CD4-positive, alpha-beta T cell treated with Interleukin-1 beta for 1 hour (primary cell): ENCODE measurements at places on chromosomes 6 and 20.

DNA sequence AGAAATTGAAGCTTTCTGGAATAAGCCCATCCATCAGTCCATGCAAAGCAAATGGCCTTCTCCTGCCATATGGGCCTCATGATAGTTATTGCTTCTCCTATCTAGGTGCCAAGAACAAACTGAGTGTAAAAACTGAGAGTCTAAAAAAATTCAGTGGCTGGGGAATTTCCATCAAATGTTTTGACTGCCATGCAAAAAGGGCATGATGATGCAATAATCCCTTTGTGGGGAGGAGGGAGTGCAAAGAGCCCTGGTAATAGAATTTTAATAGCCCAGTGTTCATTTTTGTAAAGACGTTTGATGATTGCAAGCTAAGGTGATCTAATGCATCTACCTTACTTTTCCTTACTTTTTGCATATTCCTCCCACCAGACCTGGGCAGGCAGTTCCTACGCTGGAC is 683.7 kb downstream of the EPM2A start:
- no peak for DNase-seq

GRCh38 chr20:36173451-36173933 is 19.0 kb downstream of the EPB41L1 start:
- peak; percentile 17 for DNase-seq

- DNase-seq = no peak
Measured at GRCh38 chr6:506508-506907, 115.0 kb downstream of the IRF4 start.

- DNase-seq = no peak
Measured at GRCh38 chr6:34658605-34659265, 37.8 kb downstream of the ILRUN start.

GRCh38 chr6:157397660-157398059 is 16.7 kb downstream of the ZDHHC14 start:
- no peak for DNase-seq

DNA sequence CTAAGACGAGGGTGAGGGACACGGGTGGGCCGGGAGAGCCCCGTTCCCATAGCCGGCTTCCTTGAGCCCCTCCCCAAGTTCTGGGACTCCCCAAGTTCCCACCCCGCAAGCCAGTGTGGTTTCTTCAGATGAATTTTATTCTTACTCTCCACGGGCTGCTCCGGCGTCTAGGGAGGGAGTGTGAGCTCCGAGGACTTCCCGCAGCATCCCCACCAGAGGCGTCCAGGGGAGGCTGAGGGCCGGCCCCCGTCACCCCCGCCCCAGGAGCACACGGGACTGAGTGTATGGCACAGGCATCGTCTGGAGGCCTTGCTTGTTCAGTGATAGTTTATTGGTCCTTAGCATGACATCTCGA is 10.0 kb upstream of the SLC4A11 start:
- DNase-seq = no peak

- no peak for DNase-seq
Measured at GRCh38 chr6:52953911-52954839, 40.9 kb downstream of the GSTA4 start.

- peak; percentile 35 for DNase-seq
Measured at GRCh38 chr6:129672881-129673631, 36.9 kb downstream of the ARHGAP18 start.

GRCh38 chr6:130362128-130362527 is 3.7 kb upstream of the TMEM200A start:
- peak; percentile 10 for DNase-seq

- no peak for DNase-seq
Measured at GRCh38 chr6:129491436-129491835, 218.5 kb downstream of the ARHGAP18 start.
